Sigmoid colon (tissue), 7 donors: ENCODE measurements at places on chromosomes 5 and 9. TPM values are rescaled to one million over a fixed set of nuclear protein-coding genes. Genes with fewer than 3 reads are reported as not detected.

The TAF11L10 gene
- not detected for total RNA-seq

The CD74 gene
- 176 TPM for total RNA-seq

The PCDHA13 gene
- total RNA-seq = 0.54 TPM

The BASP1 gene
- total RNA-seq = 11.1 TPM

The IFNA21 gene
- total RNA-seq = not detected

The CDH9 gene
- not detected for total RNA-seq

The NEK6 gene
- 24.1 TPM for total RNA-seq

The SPATA31D4 gene
- total RNA-seq = not detected

The GABRA6 gene
- not detected for total RNA-seq

The SH3TC2 gene
- total RNA-seq = 8.3 TPM

The SV2C gene
- 0.68 TPM for total RNA-seq

The PCA3 gene
- total RNA-seq = 0.28 TPM

The FUT7 gene
- total RNA-seq = 0.41 TPM

The FABP6 gene
- not detected for total RNA-seq

The IDNK gene
- 6.1 TPM for total RNA-seq

The SOX30 gene
- total RNA-seq = not detected

The PPWD1 gene
- total RNA-seq = 78.5 TPM

The MSMP gene
- total RNA-seq = not detected

The PCDHB6 gene
- total RNA-seq = 0.71 TPM

The IL11RA gene
- total RNA-seq = 110 TPM

The TNPO1 gene
- 119 TPM for total RNA-seq

The HCN1 gene
- total RNA-seq = 0.28 TPM

The ST8SIA4 gene
- total RNA-seq = 2.0 TPM

The ZDHHC11B gene
- total RNA-seq = 3.1 TPM

The PLPP7 gene
- total RNA-seq = 31.9 TPM

The MVB12B gene
- 12.7 TPM for total RNA-seq

The MARCOL gene
- total RNA-seq = 1.8 TPM

The CD274 gene
- 1.4 TPM for total RNA-seq

The SLC4A9 gene
- not detected for total RNA-seq

The IER5L gene
- total RNA-seq = 9.3 TPM

The ZNG1C gene
- 18.8 TPM for total RNA-seq

The AK6 gene
- 34.1 TPM for total RNA-seq

The CA9 gene
- not detected for total RNA-seq

The PAPPA gene
- 6.6 TPM for total RNA-seq

The TMEM252 gene
- total RNA-seq = not detected

The LCN1 gene
- total RNA-seq = not detected

The C9 gene
- not detected for total RNA-seq

The LCN6 gene
- total RNA-seq = 8.9 TPM

The DHFR gene
- 9.0 TPM for total RNA-seq

The PRUNE2 gene
- total RNA-seq = 520 TPM

The PCDHGB4 gene
- total RNA-seq = 9.1 TPM
